Myocyte (in vitro differentiated cells): ENCODE measurements at places on chromosomes 4 and X. TPM values are rescaled to one million over a fixed set of nuclear protein-coding genes. Genes with fewer than 3 reads are reported as not detected.

- DNase-seq: peak; percentile 65
Observed at GRCh38 chr4:26171941-26172340, 148.9 kb upstream of the RBPJ start.

DNA sequence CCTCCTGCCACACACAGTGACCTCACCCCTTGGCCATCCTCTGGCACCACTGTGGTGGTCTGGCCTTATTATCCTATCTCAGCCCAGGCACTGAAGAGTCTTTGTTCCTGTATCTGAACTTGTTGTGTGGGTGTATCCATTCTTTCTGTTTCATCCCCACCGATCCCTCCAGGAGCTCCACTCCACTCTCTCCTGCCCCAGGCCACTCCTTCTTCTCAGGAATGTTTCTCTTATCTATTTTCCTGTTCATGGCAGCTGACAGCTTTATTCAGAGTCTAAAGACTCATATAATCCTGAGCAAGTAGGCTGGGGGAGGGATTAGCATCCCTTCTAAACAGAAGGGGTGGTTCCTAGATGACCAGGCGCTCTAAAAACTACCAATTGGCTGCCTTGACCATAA, 150.0 kb downstream of the ANAPC10 start:
- peak; percentile 32 for DNase-seq

GRCh38 chr4:54898656-54899340, 226.6 kb downstream of the KDR start:
- DNase-seq: peak; percentile 75

GRCh38 chr4:185359767-185360446, 35.8 kb downstream of the LRP2BP start:
- no peak for DNase-seq

DNA sequence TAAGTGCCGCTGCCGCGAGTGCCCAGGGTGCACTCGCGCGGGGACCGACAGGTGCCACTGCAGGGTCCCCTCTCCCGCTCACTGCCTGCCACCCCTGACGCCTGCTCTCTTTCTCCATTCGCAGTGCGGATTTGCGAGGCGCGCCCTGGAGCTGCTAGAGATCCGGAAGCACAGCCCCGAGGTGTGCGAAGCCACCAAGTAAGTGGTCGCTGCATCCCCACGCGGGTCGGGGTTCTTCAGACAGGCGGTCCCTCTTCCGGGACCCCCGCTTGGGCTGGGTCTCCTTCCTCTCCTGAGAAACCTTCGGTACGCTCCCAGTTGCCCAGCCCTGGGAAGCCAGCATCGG, 547 bp downstream of the GUCY1A1 start:
- peak; percentile 13 for DNase-seq

GRCh38 chrX:151151665-151152267, 24.6 kb upstream of the GPR50 start:
- peak; percentile 36 for DNase-seq

GRCh38 chr4:107935246-107935645, 3.9 kb downstream of the CYP2U1 start:
- no peak for DNase-seq

- DNase-seq: no peak
Observed at GRCh38 chrX:97060020-97060419, 176.3 kb downstream of the RPA4 start.

DNA sequence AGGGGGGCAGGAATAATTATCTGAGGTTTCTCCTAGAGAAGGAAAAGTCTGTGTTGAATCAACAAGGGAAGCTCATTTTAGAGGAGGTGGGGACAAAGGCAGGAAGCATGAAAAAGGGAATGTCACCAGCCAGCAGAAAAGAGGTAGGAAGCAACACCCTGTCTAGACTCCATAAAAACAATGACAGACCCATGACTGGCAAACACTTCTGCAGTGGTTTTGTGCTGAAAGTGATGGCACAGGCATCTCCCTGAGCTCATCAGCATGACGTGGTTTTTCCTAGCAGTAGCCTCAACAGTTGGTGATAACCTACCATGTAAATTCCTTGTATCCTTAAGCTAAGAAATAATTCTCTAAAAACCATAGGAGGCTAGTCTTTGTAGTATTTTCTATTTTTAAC, 110.7 kb upstream of the GALNT7 start:
- DNase-seq: peak; percentile 70

GRCh38 chrX:80876877-80877276, 67.2 kb upstream of the BRWD3 start:
- DNase-seq: peak; percentile 55

DNA sequence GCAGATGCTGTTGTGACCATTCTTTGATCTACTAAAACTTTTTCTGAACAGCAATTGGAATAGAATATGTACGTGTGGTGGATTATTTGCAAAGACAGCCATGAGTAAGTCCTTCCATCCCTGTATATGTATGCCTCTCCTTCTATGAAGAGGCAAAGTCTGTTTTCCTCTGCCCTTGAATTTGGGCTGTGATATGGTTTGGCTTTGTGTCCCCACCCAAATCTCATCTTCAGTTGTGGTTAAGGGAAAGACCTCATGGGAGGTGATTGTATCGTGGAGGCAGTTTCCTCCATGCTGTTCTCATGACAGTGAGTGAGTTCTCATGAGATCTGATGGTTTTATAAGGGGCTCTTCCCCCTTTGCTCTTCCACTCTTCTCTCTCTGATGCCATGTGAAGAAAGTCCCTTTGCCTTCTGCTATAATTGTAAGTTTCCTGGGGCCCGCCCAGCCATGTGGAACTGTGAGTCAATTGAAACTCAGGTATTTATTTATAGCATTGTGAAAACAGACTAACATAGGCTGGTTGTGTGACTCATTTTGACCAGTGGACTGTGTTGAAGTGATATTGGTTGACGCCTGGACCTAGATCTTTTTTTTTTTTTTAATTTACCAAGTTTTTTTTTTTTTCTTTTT, 108.3 kb upstream of the CAMK2D start:
- peak; percentile 75 for DNase-seq

DNA sequence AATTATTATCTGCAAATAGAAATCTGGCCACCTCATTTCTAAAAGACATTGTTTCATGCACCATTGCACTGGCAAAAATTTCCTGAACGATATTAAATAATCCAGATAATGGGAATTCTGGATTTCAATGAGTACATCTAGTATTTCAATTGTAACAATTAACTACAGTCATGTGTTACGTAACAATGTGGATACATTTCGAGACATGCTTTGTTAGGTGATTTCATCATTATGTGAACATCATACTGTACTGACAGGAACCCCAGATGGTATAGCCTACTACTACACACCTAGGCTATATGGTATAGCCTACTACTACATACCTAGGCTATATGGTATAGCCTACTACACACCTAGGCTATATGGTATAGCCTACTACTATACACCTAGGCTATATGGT, 14.8 kb downstream of the LAMTOR3 start:
- DNase-seq: no peak

DNA sequence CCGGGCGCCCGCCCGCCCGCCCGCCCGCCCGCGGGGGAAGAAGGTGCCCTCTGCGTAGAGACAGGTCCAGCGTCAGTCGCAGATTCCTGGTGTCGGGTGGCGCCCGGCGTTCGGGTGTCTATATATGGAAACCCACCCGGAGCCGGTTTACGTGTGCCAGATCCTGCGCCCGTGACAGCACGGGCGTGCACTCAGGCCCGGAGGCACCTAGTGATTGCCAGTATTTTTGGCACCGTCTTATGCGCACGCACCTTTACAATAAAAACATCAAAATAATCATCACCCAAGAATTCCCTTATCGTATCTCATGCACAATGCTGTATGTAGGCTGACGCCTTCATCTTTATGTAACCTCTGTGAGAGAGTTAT, 519 bp downstream of the SLC25A4 start:
- peak; percentile 68 for DNase-seq

DNA sequence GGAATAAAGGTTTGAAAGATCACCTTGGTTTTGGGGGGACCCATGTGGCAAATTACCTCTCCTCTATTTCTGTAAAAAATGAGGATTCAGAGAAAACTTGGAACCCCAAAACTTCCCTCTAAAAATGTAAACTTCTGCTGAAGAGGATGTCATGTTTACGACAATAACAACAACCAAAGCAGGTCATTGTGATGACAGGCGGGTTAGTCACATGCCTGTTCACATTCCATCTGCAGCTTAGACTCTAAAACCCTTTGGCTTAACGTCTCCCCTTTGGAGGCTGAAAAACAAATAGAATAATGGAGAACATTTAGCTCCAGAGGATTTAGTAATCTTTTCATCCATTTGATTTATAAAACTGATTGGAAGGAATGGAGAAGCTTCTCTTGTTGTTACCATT, 75.0 kb upstream of the FAM9C start:
- DNase-seq: no peak

DNA sequence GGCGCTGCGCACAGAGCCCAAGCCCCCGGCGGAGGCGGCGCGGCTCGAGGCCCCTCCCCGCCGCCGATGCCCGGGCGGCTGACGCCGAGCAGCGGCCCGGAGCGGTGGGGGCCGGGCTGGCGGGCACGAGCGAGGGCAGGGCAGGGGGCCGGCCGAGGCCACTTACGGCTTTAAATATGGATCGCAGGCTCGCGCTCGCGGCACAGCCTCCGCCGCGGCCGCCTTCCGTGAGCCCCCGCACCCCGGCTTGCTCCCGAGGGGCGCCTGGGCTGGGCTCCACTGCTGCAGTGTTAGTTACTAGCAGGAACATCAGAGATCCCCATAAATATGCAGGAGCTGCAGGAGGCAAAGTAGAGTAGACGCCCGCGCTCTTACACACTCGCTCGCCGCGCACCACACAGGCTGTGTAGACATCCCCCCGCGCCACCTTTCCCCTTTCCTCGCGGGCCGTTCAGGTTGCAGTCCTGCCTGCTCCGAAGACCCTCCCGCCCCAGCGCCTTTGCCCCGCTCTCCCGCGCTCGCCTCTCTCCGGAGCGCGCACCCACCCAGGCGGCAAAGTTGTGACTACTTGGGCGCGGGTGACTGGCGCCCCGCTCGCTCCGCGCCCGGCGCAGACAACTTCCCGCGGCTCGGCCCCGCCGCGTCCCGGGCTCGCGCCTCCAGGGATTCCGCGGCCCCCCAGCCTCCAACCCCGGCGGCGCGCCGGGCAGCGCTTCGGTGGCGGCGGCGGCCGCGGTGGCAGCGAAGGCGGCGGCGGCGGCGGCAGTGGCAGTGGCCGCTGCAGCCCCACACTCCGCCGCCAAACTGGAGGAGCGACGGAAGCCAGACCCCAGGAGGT, 152.0 kb upstream of the SLC4A4 start:
- peak; percentile 72 for DNase-seq

GRCh38 chr4:55758570-55758969, 61.0 kb upstream of the EXOC1L start:
- peak; percentile 91 for DNase-seq

The GRIA3 gene
- not detected in 2 replicates for total RNA-seq

GRCh38 chr4:37687194-37687562, 1.0 kb upstream of the RELL1 start:
- DNase-seq: no peak

DNA sequence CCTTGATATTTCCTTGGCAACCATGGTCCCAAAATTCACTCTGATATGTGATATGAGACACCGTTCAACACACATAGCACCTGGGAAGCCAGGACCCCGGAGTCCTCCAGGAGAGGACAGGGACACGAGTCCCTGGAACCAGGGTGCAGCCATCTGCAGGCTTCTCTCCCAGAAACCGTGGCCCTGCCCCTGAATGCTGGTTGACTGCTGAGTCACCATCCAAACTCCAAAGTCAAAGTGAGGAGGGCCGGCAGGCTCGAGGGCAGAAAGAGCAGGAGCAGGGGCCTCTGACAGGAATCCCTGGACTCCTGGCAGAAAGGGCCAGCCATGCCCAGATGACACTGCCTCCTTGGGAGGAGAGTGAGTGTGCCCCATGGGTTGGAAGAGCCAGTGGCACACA, 6.9 kb upstream of the PNMA6A start:
- no peak for DNase-seq

The CYBB gene
- 0.05 and 0.08 TPM in 2 replicates for total RNA-seq

The TLR10 gene
- not detected in 2 replicates for total RNA-seq

The USP17L5 gene
- total RNA-seq: not detected in 2 replicates

- DNase-seq: no peak
Observed at GRCh38 chr4:165208741-165209388, 1.5 kb downstream of the KLHL2 start.

DNA sequence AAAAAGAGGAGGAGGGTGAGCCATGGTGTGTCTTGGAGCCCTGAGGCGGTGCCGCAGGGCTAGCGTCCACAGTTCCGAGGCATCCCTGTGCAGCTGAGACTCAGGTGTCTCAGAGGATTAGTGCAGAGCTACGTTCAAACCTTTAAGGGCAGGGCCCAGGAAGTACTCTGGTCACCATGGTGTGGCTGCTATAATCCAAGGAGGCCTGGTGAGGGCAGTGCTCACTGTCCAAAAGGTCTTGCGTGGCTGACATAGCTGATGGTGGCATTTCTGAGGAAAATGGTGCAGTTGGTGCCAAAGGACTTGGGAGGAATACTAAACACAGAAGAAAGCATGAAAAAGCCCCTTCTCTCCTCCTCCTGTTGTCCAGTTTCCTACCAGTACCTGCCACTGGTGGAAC, 146.9 kb downstream of the DCHS2 start:
- DNase-seq: no peak

GRCh38 chr4:6362896-6363295, 93.2 kb downstream of the WFS1 start:
- peak; percentile 30 for DNase-seq

DNA sequence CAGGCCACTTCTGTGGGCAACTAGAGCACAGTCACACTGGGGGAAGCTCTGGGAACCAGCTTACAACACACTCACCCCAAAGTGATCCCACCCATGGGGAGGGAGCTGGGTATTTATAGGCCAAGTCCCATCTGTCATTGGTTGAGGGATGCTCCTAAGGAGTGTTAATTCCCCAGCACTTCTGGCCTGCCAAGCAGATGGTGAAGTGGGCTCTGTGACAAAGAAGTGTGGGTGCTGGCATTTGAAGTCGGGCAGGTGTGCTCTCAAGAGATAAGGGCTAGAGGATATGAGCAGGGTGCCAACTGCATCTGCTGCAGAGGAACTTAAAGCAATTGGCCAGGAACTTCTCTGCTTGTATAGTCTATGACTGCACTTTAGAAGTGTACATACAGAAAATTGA, 30.9 kb downstream of the PTCHD1 start:
- peak; percentile 89 for DNase-seq

The MAML3 gene
- 0.21 and 0.43 TPM in 2 replicates for total RNA-seq

- DNase-seq: peak; percentile 38
Observed at GRCh38 chr4:106851726-106852125, 184.4 kb downstream of the DKK2 start.

GRCh38 chr4:3781997-3782930, 16.1 kb downstream of the ADRA2C start:
- DNase-seq: no peak

- DNase-seq: peak; percentile 39
Observed at GRCh38 chr4:17580969-17581368, 4.0 kb downstream of the LAP3 start.

GRCh38 chr4:133154725-133155124, 5.6 kb downstream of the PCDH10 start:
- no peak for DNase-seq

The PRRG3 gene
- total RNA-seq: not detected in 2 replicates

- DNase-seq: no peak
Observed at GRCh38 chrX:152814048-152814447, 16.5 kb downstream of the CETN2 start.

GRCh38 chrX:39335513-39336235, 534.4 kb downstream of the MID1IP1 start:
- no peak for DNase-seq

The CXCL9 gene
- total RNA-seq: not detected in 2 replicates

- DNase-seq: peak; percentile 32
Observed at GRCh38 chr4:34417160-34417559, 1827.2 kb downstream of the ARAP2 start.

The GLA gene
- 23.7 and 33.7 TPM in 2 replicates for total RNA-seq

- no peak for DNase-seq
Observed at GRCh38 chrX:65772842-65773241, 105.4 kb downstream of the MSN start.
